ENCODE measurements at places on chromosomes 12 and 14.

DNA sequence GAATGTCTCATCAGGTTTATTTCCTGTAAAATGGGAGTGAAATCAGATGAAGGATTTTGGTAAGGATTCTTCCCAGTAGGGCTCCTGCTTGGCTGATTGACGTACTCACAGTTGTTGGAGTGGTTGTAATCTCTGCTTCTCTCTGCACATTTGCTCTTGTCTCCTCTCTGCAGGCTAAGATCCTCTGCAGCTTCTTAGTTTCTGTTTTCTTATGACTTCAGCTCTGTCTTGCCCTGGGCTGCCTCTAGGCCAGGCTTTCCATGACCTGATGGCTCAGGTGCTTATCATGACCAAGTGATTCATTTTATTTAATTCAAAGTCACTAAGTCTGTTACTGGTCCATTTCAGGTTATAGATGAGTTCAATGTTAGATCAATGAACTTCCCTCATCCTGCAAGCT, 394.5 kb upstream of the DDHD1 start:
- no peak for DNase-seq

GRCh38 chr14:50001999-50002925, 109.4 kb downstream of the ARF6 start:
- peak; percentile 72 for DNase-seq

DNA sequence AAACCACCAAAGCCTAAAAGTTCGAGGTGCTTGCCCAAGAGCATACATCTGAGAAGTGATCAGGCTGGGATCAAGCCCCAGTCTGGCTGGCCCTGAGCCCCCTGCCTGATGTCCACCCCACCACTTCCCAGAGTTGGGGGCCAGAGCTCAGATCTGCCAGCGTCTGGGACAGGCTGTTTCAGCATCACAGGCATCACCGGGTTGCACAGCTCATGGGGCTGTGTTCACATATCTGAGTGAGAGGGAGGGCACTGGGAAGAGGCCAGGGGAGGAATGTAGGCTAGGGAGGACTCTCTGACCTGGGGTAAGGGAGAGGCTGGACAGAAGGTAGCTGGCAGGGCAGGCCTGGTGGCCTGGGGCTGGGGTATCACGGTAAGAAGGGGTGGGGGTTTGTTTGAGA, 6.0 kb downstream of the TGM1 start:
- no peak for DNase-seq

DNA sequence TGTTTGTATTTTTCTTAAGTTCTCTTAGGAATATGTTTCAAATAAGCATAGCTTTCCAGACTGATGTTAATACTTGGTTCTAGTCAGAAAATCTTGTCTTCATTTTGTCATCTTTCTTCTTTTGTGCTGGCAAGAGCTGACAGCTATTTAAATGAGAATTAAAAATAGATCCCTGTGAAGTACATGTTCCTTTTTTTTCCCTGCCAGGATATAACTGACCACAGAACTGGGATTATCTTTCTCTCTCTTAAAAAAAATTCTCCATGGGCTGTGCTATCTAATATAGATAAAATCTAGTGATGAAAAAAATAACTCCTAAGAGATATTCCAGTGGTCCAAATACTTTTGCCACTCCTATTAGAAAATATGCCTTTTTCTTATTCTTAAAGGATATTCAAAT, 163.4 kb downstream of the AKAP6 start:
- no peak for DNase-seq

DNA sequence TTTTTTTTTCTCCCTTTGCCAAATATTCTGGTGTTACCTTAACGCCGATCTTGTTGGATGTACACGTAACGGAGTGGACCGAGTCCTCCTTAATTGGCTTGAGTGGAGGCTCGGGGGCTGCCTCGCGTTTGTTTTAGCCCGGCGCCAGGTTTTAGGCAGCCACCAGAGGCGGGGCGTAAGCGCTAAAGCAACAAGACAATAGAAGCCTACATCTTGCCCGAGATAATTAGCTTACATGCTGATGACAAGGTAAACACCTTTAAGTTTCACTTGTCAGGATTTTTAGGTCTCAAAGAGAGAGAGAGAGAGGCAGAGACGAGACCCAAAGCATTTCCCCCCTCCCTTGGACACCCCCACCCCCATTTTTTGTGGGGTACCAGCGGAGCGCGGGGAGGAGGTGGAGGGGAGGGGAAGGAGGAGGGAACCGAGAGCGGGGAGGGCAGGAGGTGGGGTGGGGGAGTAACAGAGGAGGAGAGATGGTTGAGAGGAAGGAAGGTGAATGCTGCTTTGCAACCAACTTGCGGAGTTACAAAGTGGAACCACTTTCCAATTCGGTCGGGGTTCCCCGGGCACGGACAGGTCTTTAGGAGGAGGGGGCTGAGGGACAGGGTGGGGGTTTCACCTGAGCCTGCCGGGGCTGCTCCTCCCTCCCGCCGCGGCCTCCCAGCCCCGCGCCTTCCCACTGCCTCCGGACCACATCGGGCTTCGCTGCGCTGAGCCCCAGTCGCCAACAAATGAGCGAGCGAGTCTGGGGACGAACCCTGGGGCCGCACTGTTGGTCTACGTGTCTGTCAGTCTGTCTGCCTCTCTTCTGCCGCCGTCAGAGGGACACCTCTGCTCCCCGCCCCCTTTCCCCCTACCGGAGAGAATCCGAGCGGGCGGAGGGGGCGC, at the start of gene NKX2-1:
Gene NKX2-1 (minus strand): TSS at position 802 of the 891 bp plus-strand sequence. CDS start 103 bp downstream, at position 699.
- no peak for DNase-seq

- DNase-seq: no peak
Observed at GRCh38 chr12:131537267-131537958, 173.5 kb upstream of the SFSWAP start.

DNA sequence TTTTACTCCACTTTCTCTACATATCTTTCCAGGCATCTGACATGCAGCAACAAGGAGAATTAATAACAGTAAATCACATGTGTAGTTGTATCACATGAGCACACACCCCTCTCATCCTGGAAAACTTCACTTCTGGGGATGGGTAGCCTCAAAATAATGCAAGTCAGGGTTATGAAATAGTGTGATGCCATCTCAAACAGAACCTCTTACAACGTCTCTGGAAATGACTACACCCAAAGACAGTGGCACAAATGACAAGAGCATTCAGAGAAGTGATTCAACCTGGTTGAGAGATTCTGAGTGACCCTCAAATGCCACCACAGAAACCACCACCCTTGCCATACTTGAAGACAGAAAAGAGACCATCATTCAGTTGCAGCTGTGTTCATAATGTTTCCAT, 2.8 kb downstream of the DIO2 start:
- no peak for DNase-seq

DNA sequence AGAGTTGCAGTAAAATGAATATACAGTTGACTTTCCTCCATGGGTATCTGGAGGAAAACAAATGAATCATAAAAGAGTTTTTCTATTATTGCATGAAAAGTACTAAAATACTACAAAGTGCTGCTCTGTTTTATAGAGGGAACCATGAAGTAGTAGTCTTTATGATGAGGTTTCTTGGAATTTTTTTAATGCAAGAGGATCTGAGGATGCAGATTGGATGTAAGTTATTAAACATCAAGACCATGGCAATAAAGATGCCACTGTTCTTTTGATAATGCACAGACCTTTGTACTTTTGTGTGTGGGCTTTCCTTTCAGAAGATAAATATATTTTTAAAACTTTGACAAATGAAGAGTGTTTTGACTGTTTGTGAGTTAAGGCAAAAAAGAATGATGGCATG, 87.5 kb downstream of the DACT1 start:
- no peak for DNase-seq

DNA sequence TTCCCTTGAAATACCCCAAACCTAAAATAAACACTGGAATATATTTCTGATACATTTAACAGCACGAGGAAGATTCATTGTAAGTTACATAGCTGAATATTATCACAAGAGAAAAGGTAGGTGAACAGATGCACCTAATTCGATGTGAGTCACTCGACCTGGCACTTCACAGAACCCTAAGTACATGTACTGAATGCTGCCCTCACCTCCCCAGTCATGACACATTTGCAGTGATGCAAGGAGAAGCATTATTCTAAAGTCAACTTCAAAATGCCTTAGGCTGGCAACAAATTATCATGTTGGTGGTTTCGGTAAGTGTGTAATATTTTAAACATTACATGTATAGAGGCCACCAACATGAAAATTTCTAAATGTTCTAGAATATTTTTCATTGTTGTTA, 35.2 kb upstream of the TMTC2 start:
- DNase-seq: no peak

DNA sequence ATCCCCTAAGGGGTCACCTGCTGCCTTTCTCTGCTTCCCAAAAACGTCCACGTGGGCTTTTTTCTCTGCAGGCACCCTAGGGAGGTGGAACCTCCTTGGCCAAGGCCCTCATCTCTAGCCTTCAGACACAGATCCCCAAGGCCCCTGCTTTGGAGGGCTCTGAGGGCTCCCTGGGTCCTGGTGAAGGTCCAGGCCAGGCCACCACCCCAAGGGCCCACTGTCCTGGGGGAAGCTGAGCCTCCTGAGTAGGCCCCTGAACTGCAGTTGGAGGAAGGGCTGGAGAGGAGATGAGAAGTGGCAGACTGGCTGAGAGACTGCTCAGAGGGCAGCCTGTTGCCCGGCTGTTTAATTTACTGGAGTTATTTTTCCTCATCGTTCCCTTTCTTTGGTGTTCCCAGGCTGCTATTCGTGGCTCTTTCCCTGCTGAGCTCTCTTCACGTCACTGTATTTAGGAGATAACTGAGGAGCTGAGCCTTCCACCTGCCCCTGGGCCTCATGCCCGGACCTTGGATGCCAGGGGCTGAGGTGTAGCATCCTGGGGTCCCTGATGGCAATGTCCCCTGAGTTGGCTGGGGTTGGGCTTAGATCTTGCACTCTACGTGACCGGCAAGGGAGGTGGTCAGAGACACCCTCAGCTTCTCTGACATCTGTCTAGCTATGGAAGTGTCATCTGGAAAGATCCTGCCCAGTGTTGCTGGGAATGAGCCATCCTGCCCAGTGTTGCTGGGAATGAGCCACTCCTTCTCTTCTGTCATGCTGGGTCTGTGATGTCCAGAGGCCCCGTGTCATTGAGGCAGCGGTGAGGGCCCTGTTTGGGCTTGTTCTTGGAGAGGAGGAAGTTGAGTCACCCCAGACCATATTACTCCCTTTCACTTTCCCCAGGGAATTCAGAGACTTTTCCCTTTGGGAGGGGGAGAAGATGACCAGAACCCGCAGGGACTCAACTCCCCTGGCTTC, 139.8 kb downstream of the TSPAN9 start:
- no peak for DNase-seq

GRCh38 chr14:99191395-99192027, 80.5 kb downstream of the BCL11B start:
- DNase-seq: peak; percentile 28

GRCh38 chr12:92973614-92974013, 44.5 kb upstream of the EEA1 start:
- DNase-seq: no peak

GRCh38 chr14:79437951-79438350, 773.4 kb downstream of the DIO2 start:
- DNase-seq: no peak

GRCh38 chr14:97581016-97581415, 783.8 kb downstream of the VRK1 start:
- DNase-seq: no peak

- no peak for DNase-seq
Observed at GRCh38 chr12:39368096-39368495, 74.8 kb downstream of the KIF21A start.

DNA sequence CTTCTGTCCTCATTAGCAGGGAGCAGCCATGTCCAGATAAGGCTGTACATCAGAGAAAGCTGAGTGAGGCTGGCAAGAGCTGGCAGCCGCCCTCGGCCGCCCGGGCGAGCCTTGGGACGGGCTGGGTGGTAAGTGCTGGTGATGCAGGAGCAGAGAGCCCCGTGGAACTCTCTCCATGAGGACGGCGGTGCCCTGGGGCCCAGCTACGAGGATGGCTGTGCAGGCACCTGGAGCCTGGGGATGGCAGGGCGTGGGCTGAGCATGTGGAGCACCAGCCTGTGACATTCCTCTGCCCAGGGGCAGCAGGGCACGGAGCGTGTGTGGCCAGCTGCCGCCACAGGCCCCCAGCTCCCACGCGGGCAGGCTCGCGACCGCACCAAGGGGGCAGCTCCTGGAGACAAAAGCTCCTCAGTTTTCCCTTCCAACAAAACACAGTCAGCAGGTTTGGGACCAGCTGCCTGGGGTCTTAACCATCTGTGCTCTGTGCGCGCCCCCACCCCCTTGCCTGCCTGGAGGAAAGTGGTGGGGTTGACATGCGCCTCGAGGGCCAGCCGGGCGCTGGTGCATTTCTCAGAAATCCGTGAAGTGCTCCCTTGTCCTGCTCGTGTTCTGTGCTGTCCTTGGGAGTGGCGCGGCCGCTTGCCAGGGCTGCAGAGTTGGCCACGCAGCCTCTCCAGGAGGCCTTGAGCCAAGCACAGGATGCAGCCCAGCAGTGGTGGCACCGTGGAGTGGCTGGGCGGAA, 21.4 kb downstream of the PACS2 start:
- no peak for DNase-seq

All from effector memory CD8-positive, alpha-beta T cell (primary cell).